ENCODE measurements at places on chromosomes 3 and 15. TPM values are rescaled to one million over a fixed set of nuclear protein-coding genes. Genes with fewer than 3 reads are reported as not detected.

DNA sequence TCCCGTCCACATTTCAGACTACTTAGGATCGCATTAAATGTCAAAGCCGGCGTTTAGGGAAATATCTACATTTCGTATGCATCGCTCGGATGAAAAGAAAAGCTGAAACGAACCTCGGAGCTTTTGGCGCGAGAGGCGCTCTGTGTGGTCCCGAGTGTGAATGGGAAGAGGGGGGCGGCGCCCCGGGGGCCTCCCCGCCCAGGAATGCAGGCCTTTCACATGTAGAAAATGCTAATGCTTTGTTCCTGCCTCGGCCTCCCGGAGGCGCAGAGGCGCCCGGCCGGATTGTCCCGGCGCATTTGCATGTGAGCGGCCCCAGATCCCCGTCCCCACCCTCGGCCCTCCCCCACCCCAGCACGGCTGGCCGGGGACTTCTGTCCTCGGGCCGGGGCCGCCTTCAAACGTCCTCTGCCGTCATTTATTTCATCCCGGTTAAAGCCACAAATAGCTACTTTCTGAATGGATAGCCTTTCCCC is 37.0 kb upstream of the TRIM71 start:
- no peaks in the 10 kb centered on the region for H3K4me1 ChIP-seq
- no peaks in the 10 kb centered on the region for H3K36me3 ChIP-seq
- H3K27ac ChIP-seq = no peak overlapping the region
- no peaks in the 10 kb centered on the region for H3K27me3 ChIP-seq

GRCh38 chr15:85470563-85471271 is 90.3 kb downstream of the AKAP13 start:
- ATAC-seq = no peak
- no peaks in the 10 kb centered on the region for H3K36me3 ChIP-seq
- peaks cover 8% of the 10 kb centered on the region for H3K4me1 ChIP-seq
- peak overlapping the region; percentile 50 for H3K27ac ChIP-seq

DNA sequence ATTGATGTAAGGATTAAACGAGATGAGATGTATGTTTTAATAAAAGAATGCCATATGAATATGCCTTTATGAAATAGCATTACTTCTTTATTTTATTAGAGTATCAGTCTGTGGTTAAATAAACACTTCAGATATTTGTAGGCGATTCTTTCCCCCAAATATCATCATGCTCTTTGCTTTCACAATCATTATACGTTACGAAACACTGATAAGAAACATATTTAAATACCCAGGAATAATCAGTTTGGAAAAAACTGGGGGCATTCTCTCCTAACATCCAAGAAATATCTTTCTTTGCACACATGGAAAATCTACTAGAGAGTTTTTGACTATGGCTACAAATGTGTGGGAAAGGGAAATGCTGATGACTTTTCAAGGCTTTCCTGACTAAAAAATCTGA is 4.4 kb upstream of the PLAAT1 start:
- H3K27ac ChIP-seq = no peak overlapping the region
- no peaks in the 10 kb centered on the region for H3K27me3 ChIP-seq
- H3K4me1 ChIP-seq = peaks cover 15% of the 10 kb centered on the region
- H3K36me3 ChIP-seq = no peaks in the 10 kb centered on the region

DNA sequence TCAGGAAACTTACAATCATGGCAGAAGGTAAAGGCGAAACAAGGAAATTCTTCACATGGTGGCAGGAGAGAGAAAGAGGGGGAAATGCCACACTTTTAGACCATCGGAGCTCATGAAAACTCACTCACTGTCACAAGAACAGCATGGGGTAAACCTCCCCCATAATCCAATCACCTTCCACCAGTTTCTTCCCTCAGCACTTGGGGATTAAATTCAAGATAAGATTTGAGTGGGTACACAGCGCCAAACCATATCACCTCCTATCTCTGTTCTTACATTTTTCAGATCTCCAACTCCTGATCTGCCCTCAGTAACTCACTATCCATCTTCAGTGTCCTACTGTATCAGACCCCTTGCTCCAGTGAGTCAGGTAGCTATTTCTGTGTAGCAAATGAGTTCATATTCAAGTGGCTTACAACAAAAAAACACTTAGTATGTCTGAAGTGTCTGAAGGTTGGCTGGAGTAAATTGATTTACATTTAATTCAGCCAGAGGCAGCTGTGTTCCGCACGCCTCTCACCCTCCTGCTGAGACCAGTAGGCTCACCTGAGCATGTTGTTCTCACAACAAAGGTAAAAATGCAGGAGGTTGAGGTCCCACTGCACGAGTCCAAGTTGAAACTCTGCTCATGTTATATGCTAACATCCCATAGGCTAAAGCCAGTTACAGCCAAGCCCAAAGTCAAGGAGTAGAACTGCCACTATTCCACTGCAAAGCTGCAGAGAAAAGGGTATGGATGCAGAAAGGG is 180.7 kb upstream of the LMCD1 start:
- H3K4me1 ChIP-seq = no peaks in the 10 kb centered on the region
- H3K4me3 ChIP-seq = no peak overlapping the region
- no peaks in the 10 kb centered on the region for H3K27me3 ChIP-seq
- H3K27ac ChIP-seq = no peak overlapping the region

DNA sequence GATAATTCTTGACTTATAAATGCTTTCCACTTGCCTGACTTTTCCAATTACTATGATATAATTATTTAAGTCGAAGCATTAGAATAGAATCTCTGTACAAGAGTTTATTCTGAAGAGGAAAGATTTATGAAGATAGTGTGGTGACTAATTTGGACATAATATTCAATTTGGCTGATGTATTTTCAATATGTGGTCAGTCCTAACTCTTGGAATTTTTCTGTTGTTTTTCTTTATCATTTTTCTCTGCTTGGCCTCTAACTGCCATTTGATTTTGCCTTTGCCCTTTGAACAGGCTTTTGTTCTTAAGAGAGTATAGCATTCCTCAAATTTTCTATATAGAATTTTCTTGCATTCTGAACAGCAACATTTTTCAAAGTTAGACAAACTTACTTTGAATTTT is 2.6 kb upstream of the MDFIC2 start:
- H3K4me1 ChIP-seq = no peaks in the 10 kb centered on the region
- no peak for ATAC-seq
- no peaks in the 10 kb centered on the region for H3K27me3 ChIP-seq
- H3K36me3 ChIP-seq = no peaks in the 10 kb centered on the region
- H3K4me3 ChIP-seq = no peak overlapping the region
- H3K27ac ChIP-seq = no peak overlapping the region

GRCh38 chr3:180063783-180064182 is 27.0 kb upstream of the PEX5L start:
- H3K36me3 ChIP-seq = no peaks in the 10 kb centered on the region
- no peak overlapping the region for H3K4me3 ChIP-seq
- H3K27ac ChIP-seq = no peak overlapping the region
- ATAC-seq = no peak

DNA sequence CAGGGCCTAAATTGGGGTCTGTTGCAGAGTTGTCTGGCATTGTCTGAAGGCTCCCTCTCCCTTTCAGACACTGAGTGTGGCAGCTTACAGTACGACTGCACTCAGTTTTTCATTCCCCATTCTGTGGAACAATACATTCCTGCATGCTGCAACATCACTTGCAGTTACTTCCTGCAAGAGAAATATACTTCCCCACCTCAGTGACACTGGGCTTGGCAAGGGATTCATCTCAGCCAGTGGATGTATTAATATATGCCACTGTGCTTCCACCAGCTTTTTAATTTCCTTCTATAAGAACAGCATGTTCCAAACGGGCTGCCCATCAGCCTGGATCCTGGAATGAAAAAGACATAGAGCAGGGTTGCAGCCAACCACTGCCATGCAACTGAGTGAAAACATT is 23.1 kb downstream of the B3GALNT1 start:
- no peaks in the 10 kb centered on the region for H3K36me3 ChIP-seq
- no peaks in the 10 kb centered on the region for H3K27me3 ChIP-seq
- no peak overlapping the region for H3K27ac ChIP-seq
- H3K4me3 ChIP-seq = no peak overlapping the region
- ATAC-seq = no peak

DNA sequence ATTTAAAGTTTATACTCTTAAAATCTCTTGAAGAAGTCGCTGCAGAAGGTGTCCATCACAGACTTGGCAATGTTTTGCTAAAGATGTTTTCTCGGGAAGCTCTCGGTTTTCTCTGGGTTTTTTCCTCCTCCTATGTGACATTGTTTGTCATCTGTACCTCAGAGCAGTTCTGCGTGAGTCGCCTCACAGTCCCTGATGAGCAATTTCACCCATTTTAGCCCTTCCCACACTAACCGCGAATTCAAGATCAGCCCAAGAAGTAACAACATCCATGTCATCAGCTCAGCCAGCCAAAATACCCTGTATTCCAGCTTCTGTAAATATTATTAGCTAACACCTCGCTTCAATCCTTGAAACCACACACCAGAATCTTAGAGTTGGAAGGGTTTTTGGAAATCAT is 224.3 kb upstream of the SETMAR start:
- ATAC-seq = no peak
- no peaks in the 10 kb centered on the region for H3K36me3 ChIP-seq
- H3K4me1 ChIP-seq = no peaks in the 10 kb centered on the region
- no peak overlapping the region for H3K4me3 ChIP-seq
- no peak overlapping the region for H3K27ac ChIP-seq
- no peaks in the 10 kb centered on the region for H3K27me3 ChIP-seq

The EIF3J gene
- 60.6 TPM for total RNA-seq

DNA sequence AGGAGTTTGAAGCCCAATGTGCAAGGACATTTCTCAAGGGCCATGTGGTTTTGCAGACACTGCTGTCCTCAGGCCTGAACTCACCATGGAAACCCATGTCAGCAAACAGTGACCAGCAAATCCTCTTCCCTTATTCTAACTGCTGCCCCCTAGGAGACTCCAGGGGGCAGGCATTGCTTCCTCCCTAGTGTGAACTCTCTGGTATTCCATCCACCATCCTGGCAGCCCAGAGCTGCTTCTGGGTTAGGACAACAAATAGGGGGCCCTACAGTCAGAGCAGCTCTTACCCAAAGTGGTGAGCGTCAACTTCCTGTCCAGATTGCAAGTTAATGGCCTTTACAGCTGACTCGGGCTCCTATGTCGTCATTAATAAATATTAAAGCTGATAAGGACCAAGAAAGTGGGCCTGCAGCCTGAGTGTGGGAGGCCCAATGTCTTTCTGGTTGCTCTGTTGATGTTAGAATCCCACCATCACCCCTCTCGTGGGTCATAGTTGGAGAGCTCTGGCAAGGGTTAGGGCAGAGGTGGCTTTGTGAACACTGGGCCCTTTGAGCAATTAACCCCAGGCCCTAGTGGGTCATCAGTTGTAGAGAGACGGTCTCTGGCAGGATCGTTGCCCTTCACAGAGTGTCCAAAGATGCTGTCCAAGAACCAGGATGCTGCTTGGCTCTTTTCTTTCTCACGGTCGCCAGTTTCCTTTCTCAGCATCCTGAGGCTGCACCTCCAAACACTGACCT is 41.5 kb downstream of the TGM4 start:
- no peak overlapping the region for H3K27ac ChIP-seq
- H3K4me1 ChIP-seq = no peaks in the 10 kb centered on the region
- H3K27me3 ChIP-seq = no peaks in the 10 kb centered on the region
- no peak for ATAC-seq

- H3K36me3 ChIP-seq = peaks cover 46% of the 10 kb centered on the region
- no peak overlapping the region for H3K27ac ChIP-seq
- no peaks in the 10 kb centered on the region for H3K27me3 ChIP-seq
- H3K4me1 ChIP-seq = no peaks in the 10 kb centered on the region
- no peak overlapping the region for H3K4me3 ChIP-seq
Measured at GRCh38 chr3:44948239-44948638, 27.7 kb downstream of the ZDHHC3 start.

DNA sequence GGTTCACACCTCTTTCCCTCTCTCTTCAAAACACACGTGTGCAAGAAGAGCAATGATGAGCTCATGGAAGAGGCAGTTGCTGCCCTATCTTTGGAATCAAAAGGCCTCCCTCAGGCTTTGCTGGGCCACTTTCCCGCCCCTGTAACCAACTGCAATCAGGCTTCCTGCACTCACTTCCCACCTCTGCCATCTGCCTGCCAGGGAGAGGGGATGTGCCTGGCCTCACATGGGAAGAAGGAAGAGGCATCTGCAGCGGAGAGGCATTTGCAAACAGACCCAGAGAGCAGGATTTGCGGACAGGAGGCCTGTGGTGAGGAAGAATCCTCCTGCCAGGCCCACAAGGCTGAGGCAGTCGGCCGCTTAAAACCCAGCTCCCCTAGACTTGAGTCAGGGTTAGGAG is 175.6 kb upstream of the ATP10A start:
- no peaks in the 10 kb centered on the region for H3K27me3 ChIP-seq
- no peak for ATAC-seq
- no peak overlapping the region for H3K27ac ChIP-seq
- no peak overlapping the region for H3K4me3 ChIP-seq
- no peaks in the 10 kb centered on the region for H3K36me3 ChIP-seq
- H3K4me1 ChIP-seq = no peaks in the 10 kb centered on the region

- no peaks in the 10 kb centered on the region for H3K27me3 ChIP-seq
- peaks cover 3% of the 10 kb centered on the region for H3K4me1 ChIP-seq
- no peaks in the 10 kb centered on the region for H3K36me3 ChIP-seq
Measured at GRCh38 chr3:150721285-150722130, 17.8 kb upstream of the ERICH6 start.

DNA sequence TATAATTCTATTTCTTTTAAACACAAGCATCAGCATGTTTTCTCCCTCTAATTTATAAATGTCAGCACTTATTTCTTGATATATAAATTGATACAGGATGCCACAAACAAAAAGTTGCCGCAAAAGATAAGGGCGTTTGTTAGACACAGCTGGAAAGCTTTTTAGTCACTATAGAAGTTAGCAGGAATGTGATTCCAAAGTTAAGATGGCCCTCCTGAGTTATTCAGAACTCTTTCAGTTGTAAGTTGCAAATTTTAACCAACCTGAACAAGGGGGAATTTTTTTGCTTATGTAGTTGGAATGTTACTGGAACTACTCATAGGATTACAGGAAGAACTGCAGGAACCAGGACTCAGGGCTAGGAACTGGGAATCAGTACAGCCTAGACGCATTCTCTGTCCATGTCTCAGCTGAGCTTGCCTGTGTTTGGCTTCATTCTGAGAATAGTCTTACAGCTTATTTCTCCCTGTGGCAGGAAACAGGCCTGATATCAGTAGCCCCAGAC is 166.3 kb downstream of the VGLL4 start:
- H3K36me3 ChIP-seq = no peaks in the 10 kb centered on the region
- no peaks in the 10 kb centered on the region for H3K27me3 ChIP-seq
- peaks cover 23% of the 10 kb centered on the region for H3K4me1 ChIP-seq
- no peak overlapping the region for H3K4me3 ChIP-seq
- H3K27ac ChIP-seq = peak overlapping the region; percentile 70

DNA sequence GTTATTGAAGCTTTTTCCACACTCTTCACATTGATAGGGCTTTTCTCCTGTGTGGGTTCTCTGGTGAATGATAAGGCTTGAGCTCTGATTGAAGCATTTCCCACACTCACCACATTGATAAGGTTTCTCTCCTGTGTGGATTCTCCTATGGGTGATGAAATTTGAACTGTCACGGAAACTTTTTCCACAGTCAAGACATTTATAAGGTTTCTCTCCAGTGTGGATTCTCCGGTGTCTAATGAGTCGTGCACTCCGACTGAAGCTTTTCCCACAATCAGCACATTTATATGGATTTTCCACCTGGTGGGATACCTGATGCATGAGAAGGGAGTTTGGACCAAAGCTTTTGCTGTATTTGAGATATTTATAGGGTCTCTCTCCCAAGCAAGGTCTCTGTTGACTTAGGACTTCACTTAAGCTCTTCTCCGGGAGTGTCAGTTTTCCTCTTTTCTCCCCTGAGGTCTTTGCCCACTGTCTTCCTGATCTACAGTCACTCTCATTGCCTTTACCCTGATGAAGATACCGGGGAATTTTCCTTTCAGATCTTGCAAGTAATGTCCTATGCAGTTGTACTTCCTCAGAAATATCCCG is 9.4 kb downstream of the ZSCAN29 start:
- no peaks in the 10 kb centered on the region for H3K27me3 ChIP-seq
- no peak overlapping the region for H3K27ac ChIP-seq
- H3K36me3 ChIP-seq = peaks cover 8% of the 10 kb centered on the region
- H3K4me3 ChIP-seq = no peak overlapping the region
- no peak for ATAC-seq
- no peaks in the 10 kb centered on the region for H3K4me1 ChIP-seq

The IL5RA gene
- total RNA-seq = not detected

All from gastroesophageal sphincter (tissue), 4 donors.